Omental fat pad (tissue), 4 donors: ENCODE measurements at places on chromosomes 12 and 14.

- no peak for DNase-seq
These were observed 52.8 kb downstream of the AKAP6 start for GRCh38 chr14:32381869-32382268.

DNA sequence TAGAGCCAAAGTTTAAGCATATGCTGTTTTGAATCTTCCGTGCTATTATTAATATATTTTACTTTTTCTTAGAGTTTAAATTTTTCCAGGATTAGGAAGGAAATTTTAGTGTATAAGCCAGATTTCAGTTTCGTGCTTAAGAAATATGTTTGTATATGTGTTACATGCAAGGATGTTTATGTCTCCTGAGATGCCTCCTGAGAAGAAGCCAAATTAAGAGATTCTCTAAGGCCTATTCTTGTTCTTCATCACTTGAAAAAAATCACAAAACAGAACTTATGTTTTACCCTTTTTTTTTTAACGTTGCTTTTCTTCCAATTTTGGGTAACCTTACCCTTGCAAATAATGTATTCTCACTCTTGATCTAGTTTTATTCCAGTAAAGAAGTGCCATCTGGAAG lies 412.7 kb downstream of the TMTC2 start:
- no peak for DNase-seq

- no peak for DNase-seq
These were observed 20.7 kb upstream of the TAS2R14 start for GRCh38 chr12:10959804-10960203.

DNA sequence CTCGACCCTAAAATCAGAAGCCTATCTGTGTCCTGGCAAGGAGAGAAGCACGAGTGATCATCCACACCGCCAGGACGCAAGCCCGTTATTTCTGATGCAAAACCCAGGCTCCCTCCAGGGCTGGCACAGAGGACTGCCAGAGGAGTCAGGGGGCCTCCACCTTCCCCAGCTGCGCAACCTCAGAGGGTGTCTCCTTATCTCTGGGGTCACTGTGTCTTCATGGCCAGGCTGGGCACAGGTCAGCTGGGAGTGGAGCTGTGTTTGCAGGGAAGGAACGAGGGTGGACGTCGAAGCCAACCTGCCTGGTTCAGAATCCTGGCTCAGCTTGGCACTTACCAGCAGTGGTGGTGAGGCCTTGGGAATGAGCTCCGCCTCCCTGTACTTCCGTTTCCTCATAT lies 12.0 kb upstream of the SERPINA3 start:
- no peak for DNase-seq

DNA sequence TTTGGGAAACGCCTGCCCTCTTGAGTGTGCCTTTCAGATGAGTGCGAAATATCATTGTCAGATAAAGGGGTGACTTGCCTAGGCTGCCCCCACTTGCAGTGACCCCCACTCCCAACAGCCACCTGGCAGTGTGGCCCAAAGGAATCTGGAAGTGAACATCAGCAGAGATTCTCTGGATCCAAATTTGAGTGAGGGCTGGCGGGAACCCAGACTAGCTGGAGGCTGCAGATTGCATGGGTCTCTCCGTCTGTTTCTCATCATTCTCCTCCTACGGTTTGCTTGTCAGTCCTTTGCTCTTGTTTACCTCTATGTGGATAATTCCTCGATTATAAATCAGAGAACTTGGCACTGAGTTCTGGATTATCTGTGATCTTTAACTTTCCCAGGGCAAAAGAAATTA lies 280.8 kb downstream of the ZFP36L1 start:
- no peak for DNase-seq

- no peak for DNase-seq
These were observed 971.7 kb downstream of the FSCB start for GRCh38 chr14:43535231-43535838.

GRCh38 chr12:14928931-14929330 lies 9.4 kb downstream of the ERP27 start:
- no peak for DNase-seq

DNA sequence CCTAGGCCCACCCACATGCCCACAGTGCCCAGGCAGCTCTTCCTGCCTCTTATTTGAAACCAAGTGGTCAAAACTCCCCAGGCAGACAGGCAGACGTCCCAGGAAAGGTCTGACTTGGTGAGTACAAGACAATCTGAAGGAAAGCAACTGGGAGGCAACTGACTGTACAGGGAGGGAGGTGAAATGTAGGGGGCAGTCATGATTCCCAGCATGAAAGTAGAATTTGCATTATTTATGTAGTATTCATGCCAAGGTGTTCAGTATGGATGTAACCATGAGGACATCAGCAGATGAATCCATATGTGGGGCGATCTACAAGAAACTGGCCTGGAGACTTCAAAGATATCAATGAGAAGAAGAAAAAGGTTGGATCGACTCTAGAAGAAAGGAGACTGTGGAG lies 46.1 kb downstream of the SLC24A4 start:
- no peak for DNase-seq

DNA sequence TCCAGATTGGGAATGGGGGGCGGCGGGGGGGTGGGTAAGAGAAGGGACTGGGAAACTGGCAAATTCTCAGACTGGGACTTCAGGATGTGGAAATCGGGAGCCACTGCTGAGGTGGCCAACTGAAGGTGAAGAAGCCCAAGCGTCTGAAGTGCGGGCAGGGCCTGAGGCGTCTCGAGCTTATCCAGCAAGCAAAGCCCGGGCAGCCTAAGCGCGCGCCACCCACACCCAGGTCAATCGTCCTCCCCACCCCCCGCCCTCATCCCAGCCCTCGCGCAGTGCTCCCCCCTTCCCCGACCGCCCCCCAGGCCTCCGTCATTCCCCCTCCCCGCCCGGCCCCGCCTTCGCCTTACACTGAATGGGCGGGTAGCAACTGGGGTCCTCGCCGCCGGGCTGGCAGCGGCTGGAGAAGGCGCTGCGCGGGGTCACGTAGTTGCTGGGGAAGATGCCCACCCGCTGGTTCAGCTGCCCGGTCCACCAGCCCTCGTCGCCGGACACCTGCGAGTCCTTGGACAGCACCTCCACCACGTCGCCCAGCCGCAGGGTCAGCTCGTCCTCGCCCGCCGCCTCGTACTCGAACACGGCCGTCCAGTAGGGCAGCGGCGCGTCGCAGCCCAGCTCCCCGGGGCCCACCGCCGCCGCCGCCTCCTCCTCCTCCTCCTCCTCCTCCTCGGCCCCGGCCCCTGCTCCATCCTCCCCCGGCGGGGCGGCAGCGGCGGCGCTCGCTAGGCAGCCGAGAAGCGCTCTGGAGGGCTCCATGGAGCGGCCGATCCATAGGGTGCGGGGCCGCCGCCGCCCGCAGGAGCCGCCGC lies 693 bp downstream of the MAP3K9 start:
- DNase-seq, result no peak

DNA sequence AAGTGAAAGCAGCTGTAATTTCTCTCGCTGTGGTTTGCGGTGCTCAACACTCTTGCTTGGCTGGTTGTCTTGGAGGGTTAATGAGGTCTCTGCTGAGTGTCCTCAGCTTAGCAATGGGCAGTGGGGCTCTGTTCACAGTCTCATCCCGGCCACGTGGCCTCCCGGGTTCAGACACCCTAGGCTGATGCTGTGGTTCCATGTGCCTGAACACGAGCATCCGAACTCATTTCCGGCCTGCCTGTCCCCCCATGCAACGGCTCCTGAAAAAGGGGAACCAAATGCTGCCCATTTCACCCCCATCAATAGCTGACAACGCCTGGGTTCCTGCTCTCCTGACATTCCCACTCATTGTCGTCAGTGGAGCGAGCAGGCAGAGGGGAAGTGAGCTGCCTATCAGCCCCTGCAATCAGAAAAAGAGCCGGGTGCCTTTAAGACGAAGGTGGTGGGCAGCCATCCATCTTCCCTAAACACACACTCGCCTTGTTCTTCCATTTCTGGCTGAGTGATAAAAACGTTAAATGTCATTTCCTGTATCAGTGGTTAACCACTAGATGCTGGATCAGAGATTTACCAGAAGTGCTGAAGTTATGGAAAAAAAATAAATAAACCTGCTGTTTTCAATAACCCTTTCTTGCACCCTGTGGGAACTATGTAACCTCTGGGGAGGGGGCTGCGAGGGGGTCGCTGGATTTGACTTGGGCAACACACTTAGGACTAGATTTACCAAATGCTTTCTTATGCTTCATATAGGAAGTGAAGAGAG lies 60.3 kb upstream of the BCL2L14 start:
- DNase-seq, result peak; percentile 29

- no peak for DNase-seq
These were observed 93.9 kb downstream of the DAAM1 start for GRCh38 chr14:59282378-59282765.

GRCh38 chr12:113065126-113066007 lies 8.8 kb downstream of the DTX1 start:
- DNase-seq, result no peak

DNA sequence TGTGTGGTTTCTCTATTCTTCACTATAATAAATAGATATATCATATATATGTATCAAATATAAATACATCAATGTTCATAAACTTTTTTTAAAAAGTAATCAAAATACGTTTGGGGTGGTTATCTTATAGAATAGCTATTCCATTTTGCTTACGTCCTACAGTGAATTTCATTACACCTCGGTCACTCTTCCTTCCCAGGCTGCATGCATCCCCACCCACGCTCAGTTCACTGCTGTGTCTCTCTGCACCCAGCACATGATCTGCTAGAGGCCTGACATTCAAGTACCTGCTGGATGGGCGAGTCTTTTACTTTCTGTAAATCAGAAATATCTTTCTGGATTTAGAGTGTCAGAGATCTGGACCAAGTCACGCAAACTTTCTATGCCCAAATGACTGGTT lies 3.6 kb downstream of the STX2 start:
- DNase-seq, result no peak

DNA sequence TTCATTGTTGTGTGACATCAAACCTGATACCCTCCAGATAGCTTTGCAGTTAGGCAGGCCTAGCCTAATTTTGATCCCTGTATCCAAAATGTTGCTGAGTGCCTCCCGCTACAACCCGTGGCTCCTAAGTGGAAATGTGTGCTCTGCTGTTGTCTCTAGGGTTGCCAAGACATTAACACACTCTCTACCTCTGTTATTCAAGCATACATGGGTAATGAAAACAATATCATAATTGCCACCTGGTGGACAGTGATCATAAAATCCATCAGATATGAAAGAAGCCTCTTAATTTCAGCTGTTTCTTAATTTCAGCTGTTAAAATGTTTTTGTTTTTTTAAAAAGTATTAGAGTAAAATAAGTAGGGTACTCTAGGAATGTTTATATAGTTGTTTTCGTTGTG lies 93.5 kb downstream of the PLEKHA5 start:
- no peak for DNase-seq

DNA sequence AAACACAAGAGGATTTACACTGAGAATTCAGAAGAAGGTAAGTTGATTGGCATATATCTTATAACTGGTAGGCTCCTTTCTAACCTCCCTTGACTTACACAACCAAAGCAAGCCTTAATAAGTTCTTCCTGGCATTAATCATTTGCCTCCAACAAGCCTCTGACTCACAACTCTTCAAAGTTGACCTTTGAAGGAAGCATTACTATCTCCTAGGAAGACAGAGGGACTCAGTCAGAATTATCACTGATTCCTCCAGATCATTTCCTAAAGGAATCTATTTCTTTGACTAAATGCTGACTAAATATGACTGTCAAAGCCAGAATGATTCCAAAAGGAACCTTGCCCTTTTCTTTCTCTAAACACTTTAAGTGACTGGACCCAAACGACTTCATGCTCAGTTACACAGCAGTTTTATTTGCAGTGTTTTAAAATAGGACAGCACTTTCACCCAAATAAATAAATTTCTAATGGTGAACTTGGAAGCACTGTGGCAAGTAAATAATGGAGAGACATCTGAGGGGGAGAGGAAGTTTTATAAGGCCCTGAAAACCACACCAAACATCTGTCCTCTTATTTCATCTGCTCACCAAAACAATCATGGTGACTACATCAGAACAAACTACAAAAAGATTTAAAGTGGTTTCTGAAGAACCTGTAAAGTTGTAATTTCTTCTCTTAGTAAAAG lies 128.2 kb downstream of the KLHL28 start:
- DNase-seq, result no peak

- DNase-seq, result no peak
These were observed 390 bp downstream of the JKAMP start for GRCh38 chr14:59484639-59485175.

DNA sequence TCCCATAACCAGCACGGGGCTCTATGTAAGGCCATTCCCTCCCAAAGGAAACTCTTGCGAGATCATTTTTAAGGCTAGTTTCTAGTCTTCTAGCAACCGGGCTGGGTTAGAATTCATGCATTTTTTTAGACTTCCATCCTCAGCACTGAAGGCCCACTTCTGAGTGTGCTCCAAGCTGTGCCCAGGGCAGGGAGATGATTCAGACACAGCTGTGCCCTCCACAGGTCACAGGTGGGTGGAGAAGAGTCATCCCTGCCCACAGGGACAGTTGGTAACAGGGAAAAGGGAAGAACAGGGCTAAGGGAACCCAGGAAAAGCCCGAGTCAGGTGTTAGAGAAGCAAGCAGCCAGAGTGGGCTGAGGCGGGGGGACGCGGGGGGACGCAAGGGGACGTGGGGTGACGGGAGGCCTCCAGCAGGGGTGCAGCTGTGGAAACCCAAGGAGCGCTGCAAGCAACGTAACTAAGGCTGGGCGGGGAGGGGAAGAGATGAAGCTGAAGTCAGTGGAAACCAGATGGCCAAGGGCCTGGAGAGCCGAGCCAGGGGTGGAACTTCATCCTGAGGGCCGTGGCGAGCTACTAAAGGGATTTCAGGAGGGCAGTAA lies 27.2 kb upstream of the PPP2R5C start:
- no peak for DNase-seq

GRCh38 chr14:72002731-72003130 lies 70.5 kb downstream of the RGS6 start:
- no peak for DNase-seq

DNA sequence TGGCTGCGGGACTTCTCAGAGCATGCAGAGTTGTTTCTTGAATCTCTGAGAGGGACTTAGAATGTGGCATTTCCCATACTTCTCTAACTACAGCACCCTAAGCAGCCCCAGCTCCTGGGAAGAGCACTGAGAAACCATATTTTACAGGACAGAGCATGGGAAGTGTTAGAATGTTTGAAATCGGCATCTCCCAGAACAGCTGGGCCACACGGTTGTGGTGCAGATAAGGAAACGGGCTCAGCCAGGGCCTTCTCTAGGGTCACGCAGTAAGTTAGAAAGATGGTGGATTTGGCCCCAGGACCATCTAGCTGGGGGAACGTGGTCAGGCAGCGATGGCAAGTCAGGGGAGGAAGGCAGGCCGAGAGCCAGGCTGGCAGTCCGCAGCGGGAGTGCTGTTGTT lies 10.5 kb upstream of the HHIPL1 start:
- DNase-seq, result no peak

GRCh38 chr14:50055461-50056228 lies 60.7 kb downstream of the VCPKMT start:
- DNase-seq, result no peak

- DNase-seq, result no peak
These were observed 45.1 kb downstream of the MYF5 start for GRCh38 chr12:80761838-80762237.

DNA sequence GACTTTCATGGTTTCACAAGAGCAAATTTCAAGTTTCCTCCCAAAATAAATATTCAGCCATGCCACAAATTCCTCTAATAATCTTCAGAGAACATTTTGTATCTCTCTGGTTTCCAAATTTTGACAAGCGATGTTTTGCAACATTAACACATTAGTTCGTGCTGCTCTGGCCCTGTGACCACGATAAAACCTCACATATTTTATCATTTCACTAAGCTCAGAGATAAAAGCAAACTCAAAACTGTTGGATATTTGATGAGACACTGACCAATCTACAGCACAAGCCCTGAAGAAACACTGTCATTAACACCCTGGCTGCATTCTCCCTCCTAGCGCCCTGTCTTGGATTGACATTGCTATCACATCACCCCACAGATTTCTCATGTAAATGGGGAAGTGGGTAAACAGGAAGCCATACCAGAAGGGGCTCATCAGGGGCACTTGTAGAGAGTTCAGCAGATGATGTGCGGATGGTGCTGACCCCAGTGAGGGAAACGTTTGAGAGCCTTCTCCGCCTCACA lies 264.3 kb downstream of the PRKD1 start:
- DNase-seq, result no peak
